ENCODE measurements at places on chromosomes 16 and 17. TPM values are rescaled to one million over a fixed set of nuclear protein-coding genes. Genes with fewer than 3 reads are reported as not detected.

- no peak for DNase-seq
These were observed 25.3 kb upstream of the BRD7 start for GRCh38 chr16:50393858-50394802.

The CLEC18B gene
- 188 TPM for polyA plus RNA-seq

DNA sequence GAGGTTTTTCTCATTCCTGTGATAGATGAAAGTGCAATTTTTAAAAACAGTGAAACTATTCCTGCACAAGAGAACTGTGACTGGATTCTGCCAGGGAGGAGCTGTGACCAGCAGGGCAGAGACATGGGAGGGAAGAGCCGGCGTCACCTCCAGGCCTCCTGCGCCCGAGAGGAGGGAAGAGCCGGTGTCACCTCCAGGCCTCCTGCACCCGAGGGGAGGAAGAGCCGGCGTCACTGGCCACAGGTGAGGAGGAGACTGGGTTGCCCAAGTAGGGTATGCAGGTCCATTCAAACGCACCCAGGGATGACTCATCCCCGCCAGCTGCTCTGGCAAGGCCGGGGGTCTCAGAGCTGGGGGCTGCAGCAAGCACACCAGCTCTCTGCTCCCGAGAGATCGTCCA, 56.7 kb downstream of the METRNL start:
- DNase-seq = no peak

- DNase-seq = no peak
These were observed 55.7 kb downstream of the PAFAH1B1 start for GRCh38 chr17:2649191-2649590.

DNA sequence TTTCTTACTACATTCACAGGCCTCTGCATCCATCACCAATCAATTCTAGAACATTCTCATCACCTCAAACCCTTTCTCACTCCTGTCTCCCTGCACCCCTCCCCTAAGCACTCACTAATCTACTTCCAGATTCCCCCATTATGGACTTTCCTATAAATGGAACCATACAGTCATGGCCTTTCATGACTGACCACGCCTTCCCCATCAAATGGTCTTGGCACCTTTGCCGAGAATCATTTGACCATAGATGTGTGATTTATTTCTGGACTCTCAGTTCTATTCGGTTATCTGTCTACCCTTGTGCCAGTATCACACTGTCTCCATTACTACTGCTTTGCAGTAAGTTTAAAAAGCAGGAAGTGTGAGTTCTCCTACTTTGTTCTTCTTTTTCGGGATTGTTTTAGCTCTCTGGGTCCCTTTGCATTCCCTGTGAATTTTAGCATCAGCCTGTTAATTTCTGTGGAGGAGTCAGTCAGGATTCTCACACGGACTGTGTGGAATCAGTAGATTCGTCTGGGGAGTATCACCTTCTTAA, 27.5 kb downstream of the GTF3C1 start:
- DNase-seq = no peak

The KRTAP2-2 gene
- polyA plus RNA-seq = not detected

GRCh38 chr16:55146966-55147365, 177.0 kb upstream of the IRX6 start:
- no peak for DNase-seq

DNA sequence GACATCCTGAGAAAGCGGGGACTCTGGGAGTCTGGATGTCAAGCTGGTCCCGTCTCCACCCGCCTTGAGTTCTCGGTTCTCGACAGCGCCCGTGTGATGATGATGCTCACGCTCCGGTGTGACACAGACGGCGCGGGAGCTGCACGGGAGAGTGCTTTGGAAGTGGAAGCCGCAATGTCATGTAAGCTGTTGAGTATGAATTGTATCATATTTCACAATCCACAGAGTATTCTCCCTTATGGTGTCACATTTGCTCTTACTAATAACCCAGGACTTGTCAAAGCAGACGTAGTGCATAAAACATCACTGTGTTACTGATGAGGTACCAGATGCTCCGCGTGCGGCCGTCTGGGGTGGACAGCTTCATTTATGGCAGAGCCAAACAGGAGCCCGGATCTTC, 217.5 kb upstream of the CHMP6 start:
- no peak for DNase-seq

DNA sequence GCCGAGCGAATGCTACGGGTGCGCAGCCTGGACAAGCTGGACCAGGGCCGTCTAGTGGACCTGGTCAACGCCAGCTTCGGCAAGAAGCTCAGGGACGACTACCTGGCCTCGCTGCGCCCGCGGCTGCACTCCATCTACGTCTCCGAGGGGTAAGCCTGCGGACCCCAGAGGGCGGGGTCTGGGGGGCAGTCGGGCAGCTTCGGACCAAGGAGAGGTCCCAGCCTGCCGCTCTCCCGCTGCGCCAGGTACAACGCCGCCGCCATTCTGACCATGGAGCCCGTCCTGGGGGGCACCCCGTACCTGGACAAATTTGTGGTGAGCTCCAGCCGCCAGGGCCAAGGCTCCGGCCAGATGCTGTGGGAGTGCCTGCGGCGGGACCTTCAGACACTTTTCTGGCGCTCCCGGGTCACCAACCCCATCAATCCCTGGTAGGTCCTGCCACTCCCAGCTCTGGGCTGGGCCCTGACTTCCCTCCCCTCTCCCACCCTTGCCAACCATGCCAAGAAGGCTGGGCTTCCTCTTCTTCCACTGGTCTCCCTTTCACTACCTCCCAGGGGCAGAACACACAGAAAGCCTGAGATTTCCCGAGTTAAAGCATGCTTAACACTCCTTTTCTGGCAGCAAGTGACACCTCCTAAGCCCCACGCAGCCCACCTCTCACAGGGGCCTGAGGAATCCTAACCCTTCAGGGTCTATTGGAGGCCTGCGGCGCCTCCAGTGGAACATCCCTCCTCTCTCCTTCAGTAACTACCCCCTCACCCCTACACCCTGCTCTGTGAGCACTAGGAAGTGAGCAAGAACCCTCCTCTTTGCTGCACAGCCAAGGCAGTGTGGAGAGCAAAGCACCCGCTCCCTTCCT, 3.2 kb downstream of the NAGS start:
- no peak for DNase-seq

DNA sequence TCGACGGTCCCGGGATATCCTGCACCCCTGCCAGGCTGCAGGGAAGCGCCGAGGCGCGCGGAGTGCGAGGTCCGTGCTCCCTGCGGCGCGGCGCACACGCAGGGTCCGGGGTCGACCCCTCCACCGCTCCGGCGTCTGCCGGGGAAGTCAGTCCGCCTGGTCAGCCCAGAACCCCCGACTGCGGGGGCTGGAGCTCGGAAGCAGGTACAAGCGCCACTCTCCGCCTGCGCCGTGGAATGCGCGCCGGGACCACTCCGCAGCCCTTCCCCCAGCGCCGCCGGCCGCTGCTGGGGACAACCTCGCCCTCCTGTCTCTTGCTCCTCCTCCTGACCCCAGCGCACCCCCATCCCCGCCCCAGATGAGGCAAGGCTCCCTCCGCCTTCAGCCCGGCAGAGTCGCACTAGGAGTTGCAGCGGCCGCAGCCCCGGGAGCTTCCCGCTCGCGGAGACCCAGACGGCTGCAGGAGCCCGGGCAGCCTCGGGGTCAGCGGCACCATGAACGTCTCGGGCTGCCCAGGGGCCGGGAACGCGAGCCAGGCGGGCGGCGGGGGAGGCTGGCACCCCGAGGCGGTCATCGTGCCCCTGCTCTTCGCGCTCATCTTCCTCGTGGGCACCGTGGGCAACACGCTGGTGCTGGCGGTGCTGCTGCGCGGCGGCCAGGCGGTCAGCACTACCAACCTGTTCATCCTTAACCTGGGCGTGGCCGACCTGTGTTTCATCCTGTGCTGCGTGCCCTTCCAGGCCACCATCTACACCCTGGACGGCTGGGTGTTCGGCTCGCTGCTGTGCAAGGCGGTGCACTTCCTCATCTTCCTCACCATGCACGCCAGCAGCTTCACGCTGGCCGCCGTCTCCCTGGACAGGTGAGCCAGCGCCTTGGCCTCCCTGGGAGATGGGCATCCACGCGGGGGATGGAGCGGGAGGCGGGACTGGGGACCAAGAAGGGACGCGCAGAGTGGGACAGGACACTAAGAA, at the start of gene GALR2:
TSS of gene GALR2 (plus strand) at position 392 of the 974 bp plus-strand sequence. CDS start at position 495, 103 bp downstream.
- no peak for DNase-seq

The MYO1C gene
- 71.6 TPM for polyA plus RNA-seq

GRCh38 chr16:67431775-67432505, 1.0 kb downstream of the HSD11B2 start:
- DNase-seq = peak; percentile 61

DNA sequence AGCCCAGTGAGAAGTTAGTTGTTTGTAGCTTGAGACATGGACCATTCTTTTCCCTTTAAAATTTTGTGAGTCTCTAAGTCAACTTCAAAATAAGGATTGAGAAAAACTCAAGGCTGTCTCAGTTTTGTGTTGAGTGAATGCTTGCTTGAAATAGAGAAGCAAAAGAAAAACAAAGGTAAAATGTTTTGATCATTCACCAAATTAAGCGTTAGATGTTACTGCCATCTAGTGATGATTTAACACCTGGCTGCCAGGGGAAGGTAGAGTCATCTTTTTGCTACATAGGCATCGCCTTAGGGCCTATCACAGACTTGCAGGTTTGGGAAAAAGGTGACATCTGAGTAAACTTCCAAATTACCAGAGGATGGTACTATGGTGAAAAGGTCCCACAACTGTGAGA, 74.4 kb downstream of the PCTP start:
- DNase-seq = peak; percentile 21

The CTRB1 gene
- 0.30 TPM for polyA plus RNA-seq

GRCh38 chr16:30998852-30999761, 11.3 kb downstream of the STX1B start:
- no peak for DNase-seq

- DNase-seq = no peak
These were observed 18.9 kb upstream of the CACNA1H start for GRCh38 chr16:1133810-1134520.

DNA sequence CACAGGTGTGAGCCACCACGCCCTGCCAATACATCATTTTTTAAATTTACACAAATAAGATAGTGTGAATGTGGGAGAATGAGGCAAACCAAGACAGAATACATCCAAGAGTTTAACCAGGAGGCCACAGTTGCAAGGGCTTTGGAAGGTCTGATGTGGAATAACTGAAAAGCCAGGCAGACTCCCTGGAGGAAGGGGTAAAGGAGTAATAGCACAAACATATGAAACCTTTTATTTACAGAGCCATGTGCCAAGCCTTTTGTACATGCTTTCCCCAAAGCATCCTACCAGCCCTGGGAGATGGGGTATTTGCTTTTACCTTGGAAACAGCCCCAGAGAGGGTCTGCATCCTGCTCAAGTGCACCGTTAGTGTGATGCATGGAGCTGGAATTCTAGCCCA, 4.7 kb downstream of the ADGRG3 start:
- DNase-seq = no peak

DNA sequence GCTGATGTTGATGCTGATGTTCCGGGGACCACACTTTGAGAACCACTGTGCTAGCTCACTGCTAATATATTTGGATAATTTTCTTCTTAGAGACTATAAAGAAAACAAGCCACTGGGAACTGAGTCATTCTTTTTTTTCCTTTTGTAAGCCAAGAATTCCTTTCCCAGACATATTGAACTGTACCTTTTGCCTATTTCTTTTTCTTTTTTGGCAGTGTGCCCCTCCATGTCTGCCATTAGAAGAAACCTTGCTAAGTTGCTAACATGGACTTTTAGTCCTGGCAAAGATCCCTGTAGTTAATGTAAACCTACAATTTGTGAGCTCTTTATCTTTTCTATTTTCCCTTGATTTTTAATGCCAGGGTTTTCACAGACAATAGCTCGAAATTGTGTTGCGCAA, 17.3 kb upstream of the ERCC4 start:
- peak; percentile 10 for DNase-seq

DNA sequence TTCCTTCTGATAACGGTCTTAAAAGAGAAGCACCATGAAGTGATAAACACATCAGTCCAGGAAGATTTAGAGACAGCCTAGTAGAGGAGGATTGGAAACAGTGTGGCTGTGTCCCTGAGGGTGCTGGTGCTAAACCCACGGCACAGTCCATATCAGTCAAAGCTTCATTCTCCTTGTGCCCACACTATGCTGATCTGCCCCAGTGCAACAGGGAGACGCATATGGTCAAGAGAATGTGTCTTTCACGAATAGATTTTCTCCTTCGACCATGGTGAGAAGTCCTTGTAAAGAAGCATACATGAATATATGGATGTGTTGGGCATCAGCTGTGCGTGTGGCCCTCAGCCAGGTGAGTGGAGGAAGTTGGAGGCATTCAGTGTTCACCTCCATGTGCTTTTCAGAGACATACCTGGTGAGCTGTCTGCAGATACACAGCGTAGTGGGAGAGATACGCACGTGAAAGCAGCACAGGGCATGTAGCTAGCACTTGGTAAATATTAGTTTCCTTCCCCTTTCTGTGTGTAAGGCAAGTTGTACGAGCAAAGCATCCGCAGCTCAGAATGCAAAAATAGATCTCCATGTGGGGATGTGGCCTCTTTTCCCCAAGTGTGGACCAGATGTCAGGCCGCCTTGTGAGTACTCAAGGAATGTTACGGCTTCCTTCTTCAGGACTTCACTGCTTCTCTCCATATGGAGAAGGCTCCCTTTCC, 29.4 kb downstream of the HLF start:
- DNase-seq = no peak

The STRADA gene
- 43.1 TPM for polyA plus RNA-seq

The CDR2L gene
- polyA plus RNA-seq = 12.0 TPM

The EPN3 gene
- polyA plus RNA-seq = 16.2 TPM

The SEPTIN1 gene
- 2.8 TPM for polyA plus RNA-seq

- DNase-seq = no peak
These were observed 4.0 kb downstream of the LIMD2 start for GRCh38 chr17:63695889-63696288.

The XYLT1 gene
- 7.6 TPM for polyA plus RNA-seq

The RAC3 gene
- polyA plus RNA-seq = 13.4 TPM

GRCh38 chr16:86377251-86378022, 132.9 kb upstream of the FOXF1 start:
- DNase-seq = no peak

The PLLP gene
- 26.6 TPM for polyA plus RNA-seq

DNA sequence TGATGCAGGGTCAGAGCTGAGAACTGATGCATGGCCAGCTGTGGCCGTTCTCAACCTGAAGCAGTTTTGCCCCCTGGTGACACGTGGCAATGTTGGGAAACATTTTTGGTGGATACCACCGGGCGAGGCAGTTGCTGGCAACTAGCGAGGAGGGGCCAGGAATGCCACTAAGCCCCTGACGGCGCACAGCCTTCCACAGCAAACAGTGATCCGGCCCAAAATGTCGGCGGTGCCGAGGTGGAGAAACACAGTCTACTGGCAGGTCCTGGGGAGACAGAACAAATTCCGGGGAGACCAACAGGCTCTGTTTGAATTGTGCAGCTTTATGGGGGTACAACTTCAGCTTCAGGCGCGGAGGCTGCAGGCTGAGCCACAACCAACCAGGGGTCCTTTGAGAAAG, 8.2 kb downstream of the SLC26A11 start:
- DNase-seq = no peak

The GINS2 gene
- 20.2 TPM for polyA plus RNA-seq

GRCh38 chr17:57892820-57893595, 43.2 kb upstream of the MRPS23 start:
- peak; percentile 85 for DNase-seq
